ENCODE measurements at places on chromosomes 2 and 18.

- DNase-seq: no peak
These were observed 35.2 kb downstream of the TMEM163 start for GRCh38 chr2:134683561-134684112.

- no peak for DNase-seq
These were observed 4.0 kb downstream of the CYP26B1 start for GRCh38 chr2:72143441-72144273.

DNA sequence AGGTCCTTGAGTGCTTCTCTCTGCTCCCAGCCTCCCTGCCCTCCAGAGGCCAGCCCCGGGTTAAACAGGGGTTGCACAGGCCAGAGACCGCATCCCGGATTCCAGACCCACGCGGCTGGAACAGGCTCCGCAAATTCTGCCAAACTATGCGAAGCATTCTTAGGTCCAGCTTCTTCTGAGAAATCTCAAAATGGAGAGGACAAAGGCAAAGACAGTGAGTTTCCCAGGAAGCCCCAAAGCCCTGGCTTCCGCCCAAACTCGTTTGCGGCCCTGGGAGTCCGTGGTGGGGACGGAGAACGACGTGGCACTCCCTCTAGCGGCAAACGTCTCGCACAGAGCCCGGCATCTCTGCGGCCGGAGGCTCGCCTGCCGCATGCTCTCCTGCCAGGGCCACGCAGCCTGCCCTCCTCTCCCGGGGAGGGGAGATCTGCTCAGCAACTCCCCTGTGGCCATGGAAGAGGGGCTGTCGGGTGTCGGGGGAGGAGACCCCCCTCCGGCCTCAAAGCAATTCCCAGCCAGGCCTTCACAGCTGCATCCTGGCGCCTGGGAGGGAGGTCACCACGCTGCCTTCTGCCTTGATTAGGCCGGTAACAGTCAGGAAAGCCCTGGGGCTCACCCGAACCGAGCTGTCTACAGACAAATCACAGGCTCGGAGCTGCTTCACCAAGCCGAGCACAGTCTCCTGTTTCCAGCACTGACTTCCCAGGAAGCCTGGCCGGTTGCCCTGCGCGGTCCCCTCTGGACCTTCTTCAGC lies 33.4 kb upstream of the KLHL29 start:
- DNase-seq: peak; percentile 8

DNA sequence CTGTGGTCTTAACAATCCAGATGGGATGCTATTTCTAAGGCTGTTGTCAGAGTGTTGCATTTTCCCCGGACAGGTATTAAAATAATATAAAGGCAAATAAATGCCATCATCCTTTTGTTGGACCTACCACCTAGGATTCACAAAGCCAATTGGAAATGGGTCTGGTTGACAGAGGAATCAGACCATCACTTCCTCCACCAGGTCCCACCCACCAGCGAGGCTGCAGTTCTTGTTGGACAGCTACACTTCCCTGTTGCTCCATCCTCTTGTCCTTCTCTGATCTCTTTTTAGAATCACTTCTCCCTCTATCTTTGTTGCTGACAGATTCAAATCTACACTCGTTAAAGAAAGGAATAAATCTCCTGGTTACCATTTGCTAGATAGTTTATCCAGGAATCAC lies 1.1 kb downstream of the TMEM169 start:
- no peak for DNase-seq

DNA sequence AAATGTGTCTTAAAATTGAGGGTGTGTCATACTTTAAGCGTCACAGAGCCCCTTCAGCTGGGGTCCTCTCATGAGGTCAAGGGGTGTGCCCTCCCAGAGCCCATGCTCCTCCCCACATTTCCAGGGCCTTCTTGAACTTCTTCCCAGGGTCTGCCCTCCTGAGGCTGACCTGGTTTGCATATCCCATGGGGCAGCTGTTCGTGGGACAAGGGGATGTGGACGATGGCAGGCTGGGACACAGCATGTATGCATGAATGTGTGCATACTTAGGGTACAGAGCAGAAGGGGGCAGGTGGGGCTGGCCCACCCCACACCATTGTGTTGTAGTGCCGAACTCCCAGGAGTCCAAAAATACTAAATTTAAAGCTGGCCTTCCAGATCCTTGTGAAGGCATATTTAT lies 46.2 kb upstream of the TAF1B start:
- no peak for DNase-seq

DNA sequence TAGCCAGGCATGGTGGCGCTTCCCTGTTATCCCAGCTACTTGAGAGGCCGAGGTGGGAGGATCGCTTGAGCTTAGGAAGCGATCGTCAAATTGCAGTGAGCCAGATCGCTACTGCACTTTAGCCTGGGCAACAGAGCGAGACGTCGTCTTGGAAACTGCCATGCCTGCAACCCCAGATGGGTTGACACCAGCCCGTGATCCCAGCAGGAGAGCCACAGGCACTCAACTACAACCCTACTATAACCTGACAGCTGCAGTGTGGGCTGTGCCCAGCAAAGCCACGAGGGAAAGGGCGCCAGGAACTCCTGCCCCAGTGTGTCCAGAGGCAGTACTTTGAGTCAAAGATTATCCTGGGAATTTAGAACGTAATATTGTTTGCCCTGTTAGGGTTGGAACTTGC lies 85.6 kb downstream of the SS18 start:
- no peak for DNase-seq

DNA sequence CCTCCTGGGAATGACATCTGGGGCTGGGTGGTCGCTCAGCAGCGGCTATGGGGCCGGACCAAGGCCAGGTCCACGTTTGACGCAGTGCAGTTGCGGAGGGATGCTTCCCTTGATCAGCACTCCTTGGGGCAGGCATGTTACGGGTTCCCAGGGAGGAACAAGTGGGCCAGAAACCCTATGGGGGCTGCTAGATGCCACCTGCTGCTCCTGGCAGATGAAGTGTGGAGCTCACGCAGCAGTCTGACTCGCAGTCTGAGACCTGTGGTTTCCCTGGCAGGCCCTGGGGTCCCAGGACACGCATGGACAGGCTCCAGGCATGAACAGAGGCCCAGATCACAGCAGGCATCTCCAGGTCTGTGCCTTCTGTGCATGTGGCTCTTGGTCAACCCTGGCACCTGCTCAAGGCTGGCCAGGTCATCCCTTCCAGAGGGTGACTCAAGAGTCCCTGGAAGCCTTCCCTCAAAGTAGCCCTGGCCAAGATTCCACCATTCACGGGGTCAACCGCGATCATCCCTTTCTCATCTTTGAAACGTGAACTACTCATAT lies 20.0 kb downstream of the KCNF1 start:
- DNase-seq: no peak

DNA sequence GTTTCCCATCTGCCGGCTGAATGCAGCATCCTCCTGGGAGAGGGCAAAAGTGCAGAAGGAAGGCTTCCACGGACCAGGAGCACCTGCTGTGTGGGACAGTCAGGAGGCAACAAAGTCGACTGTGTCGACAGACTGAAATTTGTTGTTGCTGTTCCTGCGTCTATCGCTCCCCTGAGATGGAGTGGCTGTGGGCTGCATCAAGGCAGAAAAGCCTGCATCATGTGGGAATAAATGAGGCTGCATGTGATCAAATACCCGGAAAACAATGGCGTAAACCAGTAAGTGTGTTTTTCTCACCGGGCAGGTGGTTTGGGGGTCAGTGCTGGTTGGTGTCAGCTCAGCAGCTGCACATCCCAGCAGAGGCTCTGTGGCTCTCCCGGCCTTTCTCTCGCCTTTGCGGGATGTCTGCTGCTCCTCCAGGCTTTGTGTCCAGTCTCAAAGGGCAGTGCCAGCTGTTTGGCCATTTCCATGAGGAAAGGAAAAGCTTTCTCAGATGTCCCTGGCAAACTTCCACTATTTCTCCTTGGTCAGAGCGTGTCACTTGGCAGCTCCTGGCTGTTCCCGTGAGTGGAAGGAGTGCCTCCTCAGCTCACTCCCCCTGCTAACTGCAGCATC lies 262.4 kb downstream of the NDUFA10 start:
- no peak for DNase-seq

DNA sequence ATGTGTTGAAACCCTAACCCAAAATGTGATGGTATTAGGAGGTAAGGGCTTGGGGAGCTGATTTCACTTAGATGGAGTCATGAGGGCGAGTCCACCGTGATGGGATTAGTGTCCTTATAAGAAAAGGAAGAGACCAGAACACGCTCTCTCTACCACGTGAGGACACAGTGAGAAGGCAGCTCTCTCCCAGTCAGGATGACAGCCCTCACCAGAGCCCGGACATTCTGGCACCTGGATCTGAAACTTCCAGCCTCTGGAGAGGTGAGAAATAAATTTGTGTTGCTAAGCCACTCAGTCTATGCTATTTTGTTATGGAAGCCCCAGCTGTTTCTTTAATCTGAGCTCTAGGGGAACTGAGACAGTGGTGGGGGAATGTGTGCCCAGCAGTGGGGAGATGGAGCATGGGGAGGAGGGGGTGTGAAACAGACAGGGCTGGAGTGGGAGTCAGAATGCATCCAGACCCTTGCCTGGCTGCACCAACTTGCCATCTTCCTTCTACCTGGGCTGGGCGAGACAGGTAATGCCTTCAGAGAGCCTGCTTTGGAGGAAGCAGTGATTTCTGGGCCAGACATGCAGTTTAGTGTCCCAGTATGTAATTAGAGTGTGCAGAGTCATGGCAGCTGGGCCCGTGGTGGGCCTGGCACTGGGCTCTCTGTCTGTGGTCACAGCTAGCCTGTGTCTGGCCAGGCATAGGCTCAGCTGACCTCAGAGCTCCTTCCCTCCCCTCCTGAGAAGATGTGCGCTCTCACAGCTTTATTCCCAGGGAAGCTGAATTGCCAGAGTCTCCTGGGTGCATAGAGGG lies 38.1 kb downstream of the RHOB start:
- DNase-seq: no peak

GRCh38 chr2:43345391-43345813 lies 119.0 kb upstream of the ZFP36L2 start:
- no peak for DNase-seq

- DNase-seq: no peak
These were observed 1500.6 kb upstream of the TMEFF2 start for GRCh38 chr2:193695367-193695766.

DNA sequence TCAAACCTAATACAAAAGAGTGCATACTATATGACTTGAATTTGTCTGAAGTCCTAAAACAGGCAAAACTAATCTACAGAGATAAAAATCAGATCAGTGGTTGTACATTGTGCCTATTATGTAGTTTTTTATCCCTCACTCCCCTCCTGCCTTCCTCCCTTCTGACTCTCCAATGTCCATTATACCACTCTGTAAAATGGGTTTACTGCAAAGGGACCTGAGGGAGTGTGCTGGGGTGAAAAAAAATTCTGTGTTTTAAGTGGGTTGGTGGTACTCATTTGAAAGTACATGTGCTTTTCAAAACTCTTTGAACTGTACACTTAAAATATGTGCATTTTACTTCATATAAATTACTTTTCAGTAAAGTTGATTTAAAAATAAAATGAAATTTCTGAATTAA lies 89.0 kb upstream of the UBE2E3 start:
- DNase-seq: no peak

GRCh38 chr2:95354925-95355324 lies 47.6 kb upstream of the FAHD2A start:
- DNase-seq: no peak

DNA sequence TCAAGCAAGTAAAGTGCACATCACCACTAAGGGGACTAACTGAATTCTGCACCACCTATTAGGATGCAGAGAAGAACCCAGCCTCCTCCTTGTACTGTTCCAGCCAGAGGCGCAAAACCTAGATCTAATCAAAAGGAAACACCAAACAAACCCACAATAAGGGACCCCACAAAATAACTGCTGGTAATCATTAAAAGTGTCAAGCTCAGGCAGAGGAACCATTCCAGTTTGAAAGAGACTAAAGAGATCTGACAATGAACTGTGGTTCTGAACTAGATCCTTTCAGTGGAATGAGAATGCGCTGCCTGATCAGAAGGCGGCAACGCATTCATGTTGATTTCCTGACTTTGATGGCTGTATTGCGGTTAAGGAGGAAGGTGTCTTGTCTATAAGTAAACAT lies 16.8 kb downstream of the HDLBP start:
- DNase-seq: peak; percentile 48

- no peak for DNase-seq
These were observed 140.6 kb downstream of the EN1 start for GRCh38 chr2:118706844-118707243.

GRCh38 chr18:805755-806110 lies 6.3 kb downstream of the YES1 start:
- no peak for DNase-seq

DNA sequence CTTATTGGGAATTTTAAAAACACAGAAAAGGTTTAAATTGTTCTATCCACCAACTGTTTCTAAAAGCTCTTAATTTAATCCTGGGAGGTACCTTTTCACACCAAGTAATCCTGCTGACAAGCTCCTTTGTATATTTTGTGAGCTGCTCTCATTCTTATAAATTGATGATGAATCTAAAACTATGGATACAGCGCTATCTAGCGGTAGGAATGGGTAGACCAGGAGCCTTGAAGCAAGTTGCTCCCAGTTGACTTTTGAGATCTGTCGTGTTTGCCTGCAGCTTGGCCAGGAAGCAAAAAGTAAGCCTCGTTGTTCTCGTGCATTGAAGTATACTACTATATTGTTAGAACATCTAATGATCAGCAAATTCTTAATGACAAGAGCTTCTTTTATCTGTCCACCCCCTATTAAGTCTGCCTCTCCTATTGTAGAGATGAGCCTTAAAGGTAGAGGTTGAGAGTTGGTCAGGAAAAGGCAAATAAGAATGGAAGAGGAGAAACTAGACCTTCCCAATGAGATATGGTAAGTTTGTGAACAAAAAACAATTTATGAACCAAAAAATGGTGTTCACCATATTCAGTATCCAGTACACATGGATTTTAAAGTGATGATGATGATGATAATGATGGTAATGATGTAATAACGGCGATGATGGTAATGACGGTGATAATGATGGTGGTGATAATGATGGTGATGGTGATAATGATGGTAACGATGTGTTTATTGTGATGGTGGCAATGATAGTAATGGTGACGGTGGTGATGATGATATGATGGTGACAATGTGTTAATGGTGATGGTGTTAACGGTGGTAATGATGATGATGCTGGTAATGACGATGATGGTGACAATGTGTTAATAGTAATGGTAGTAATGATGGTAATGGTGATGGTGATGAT lies 212.1 kb upstream of the NCKAP5 start:
- peak; percentile 12 for DNase-seq

- DNase-seq: no peak
These were observed 57.6 kb downstream of the KCNG2 start for GRCh38 chr18:79855147-79855933.

DNA sequence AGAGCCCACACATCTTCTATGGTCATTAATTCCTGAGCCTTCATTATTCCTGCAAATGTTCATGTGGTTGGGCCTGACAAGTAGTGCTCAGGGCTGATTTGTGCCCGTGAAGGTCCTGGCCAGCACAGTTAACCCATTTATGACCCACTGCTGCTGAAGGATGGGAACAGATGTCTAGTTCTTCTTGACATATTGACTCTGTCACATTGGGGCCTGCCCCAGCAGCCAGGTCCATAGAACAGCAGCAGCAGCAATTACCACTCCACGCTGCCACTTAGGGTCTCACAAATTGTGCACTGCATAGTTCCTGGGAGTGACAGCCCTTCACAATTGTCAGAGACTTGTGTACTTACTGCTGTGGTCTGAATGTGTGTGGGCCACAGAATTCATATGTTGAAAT lies 442.3 kb upstream of the RGPD4 start:
- no peak for DNase-seq
